ENCODE measurements at places on chromosomes 2 and 18.

- no peak for DNase-seq
These were observed 33.8 kb upstream of the ACYP2 start for GRCh38 chr2:54081574-54081973.

- DNase-seq, result no peak
These were observed 134.3 kb downstream of the RDH14 start for GRCh38 chr2:18426174-18426573.

DNA sequence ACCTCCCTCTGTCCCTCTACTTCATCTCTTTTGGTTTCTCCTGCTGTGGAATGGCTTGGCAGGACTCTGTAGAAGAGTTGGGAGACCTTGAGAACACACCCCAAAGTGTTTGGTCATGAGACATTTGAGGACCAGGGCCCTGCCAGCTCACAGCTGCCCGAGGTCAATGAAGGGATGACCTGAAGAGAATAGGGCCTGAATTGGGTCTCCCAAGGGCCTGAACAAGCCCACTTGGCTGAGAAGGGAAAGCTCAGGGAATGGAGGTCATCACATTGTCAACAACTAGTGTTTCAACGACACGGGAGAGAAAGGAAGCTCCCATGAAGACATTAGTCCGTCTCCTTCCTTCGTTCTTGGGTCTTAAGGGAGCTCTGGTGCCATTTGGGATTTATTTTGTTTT lies 52.8 kb downstream of the TTC32 start:
- DNase-seq, result no peak

DNA sequence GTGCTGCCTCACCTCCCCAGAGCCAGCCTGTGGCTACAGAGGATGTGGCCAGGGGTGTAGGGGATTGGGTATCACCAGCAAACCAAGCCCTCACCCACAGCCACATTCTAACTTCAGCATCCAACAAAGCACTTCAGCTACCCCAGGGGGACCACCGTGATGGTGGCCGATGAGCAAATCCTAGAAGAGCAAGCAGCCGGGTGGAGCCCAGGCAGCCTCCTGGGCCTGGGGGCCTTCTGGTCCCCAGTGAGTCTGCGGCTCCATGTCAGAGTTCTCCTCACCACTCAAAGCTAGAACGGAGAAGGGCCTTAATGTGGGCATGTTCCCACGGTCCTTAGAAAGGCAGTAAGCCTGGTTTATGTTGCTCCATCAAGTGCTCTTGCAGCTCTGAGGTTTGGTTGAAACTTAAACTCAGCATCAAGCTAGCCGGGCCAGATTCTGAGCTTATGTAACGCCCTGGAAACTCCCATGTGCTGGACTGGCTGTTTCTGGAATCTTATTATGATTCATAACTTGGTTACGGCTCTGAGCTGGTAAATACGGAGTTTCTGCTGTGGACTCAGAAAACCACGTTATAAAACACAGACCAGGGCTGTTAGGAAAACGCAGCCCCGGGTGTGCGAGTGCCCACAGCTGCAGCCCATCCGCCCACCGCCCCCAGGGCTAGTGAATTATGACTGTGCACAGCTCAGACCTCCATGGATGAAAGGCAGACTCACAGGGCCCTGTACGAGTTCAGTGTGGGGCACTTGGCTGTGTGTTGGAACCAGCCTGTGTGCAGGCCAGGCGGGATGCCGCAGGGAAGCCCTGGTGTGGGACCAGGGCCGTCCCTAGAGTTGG lies 99.8 kb downstream of the SEPTIN10 start:
- DNase-seq, result no peak

DNA sequence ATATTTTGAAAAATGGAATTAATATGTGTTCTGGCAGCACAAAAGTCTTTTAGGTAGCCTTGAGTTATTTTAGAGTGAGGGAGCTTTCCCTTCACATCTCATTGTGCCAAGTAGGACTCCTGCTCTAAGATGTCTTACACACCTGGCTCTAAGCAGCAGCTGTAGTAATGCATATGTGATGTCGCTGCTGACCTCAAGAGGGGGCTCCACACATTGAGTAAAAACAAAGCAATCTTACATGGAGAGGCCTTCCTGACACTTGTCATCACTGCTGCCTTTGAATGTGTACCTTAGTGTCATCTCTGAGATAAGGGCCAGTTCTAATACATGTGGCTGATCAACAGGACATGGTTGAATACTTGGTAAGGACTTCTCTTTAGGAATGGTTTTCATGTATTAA lies 75.8 kb downstream of the ACTR3 start:
- no peak for DNase-seq

- no peak for DNase-seq
These were observed 21.9 kb downstream of the APLF start for GRCh38 chr2:68489282-68489681.

DNA sequence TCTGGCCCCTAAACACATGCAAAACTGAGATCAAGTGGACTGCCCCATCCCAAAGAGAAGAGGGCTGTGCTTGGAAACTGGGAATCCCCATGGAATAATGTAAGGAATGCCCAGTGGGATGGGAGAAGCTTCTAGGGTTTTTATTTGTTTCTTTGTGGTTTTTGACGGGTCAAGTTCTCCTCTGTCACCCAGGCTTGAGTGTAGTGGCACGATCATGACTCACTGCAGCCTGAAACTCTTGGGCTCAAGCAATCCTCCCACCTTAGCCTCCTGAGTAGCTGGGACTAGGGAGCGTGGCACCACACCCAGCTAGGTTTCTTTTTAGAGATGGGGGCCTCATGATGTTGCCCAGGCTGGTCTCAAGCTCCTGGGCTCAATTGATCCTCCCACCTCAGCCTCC lies 101.7 kb upstream of the ZSWIM2 start:
- DNase-seq, result no peak

- DNase-seq, result no peak
These were observed 73.8 kb downstream of the TRABD2A start for GRCh38 chr2:84807063-84807485.

GRCh38 chr2:78768016-78768415 lies 257.5 kb upstream of the REG3G start:
- no peak for DNase-seq

DNA sequence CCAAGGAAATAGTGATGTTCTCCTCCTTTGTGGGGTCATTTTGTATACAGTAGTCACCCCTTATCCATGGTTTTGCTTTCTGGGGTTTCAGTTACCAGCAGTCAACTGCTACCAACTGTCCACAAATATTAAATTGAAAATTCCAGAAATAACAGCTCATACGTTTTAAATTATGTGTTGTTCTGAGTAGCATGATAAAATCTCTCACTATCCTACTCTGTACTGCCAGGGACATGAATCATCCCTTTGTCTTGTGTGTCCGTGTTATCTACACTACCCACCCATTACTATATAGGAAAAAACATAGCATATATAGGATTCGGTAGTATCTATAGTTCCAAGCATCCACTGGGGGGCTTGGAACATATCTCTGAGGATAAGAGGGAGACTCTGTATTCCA lies 120.9 kb upstream of the DCC start:
- DNase-seq, result no peak

DNA sequence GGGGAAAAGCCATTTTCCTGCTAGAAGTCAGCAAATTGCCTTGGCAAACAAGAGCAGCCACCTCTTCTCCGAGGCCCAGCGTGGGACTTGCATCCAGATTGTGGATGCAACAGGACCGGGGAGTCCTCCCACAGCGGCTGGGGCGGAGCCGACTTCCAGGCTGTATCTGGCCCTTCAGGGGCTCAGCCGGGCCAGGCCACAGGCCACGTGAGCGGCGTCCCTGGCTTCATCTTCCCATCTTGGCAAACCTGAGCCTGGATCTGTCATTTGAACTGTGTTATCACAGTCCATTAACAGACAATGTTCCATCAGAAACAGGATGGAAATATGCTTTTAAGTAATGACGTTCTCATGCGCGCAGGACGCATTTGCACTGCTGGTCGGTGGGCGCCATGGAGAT lies 483.5 kb upstream of the SALL3 start:
- DNase-seq, result no peak

DNA sequence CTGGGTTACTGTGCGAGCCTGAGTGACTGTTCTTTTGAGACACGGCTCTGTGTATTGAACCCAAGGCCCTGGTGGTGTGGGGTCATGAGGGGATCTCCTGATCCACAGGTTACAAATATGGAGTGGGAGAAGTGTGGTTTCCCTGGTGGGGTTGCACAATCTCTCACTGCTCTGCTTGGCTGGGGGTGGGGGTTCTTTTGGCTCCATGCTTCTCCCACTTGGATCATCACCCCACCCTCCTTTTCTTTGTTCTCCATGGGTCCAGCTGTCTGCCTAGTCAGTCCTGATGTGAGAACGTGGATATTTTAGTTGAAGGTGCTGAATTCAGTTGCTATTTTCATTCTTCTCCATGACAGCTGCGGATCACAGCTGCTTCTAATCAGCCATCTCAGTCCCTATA lies 37.8 kb downstream of the AGPS start:
- DNase-seq, result no peak

DNA sequence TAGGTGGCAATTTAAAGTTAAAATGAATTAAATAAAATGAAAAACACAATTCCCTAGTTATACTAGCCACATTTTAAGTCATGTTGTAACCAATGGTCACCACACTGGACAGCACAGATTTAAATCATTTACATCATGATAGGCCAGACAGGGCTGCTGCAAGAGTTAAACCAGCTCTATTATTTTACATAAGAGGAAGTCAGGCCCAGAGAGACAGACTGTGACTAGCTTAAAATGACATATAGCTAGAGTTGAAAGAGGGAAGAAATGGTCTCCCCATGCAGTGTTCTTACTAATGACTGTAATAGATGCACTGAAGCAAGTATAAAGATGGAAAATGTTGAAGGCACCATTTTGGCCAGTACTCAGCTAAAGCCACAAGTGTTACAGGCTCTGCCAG lies 69.6 kb downstream of the SLC66A3 start:
- no peak for DNase-seq

GRCh38 chr18:40055262-40055661 lies 1899.8 kb upstream of the PIK3C3 start:
- DNase-seq, result no peak

DNA sequence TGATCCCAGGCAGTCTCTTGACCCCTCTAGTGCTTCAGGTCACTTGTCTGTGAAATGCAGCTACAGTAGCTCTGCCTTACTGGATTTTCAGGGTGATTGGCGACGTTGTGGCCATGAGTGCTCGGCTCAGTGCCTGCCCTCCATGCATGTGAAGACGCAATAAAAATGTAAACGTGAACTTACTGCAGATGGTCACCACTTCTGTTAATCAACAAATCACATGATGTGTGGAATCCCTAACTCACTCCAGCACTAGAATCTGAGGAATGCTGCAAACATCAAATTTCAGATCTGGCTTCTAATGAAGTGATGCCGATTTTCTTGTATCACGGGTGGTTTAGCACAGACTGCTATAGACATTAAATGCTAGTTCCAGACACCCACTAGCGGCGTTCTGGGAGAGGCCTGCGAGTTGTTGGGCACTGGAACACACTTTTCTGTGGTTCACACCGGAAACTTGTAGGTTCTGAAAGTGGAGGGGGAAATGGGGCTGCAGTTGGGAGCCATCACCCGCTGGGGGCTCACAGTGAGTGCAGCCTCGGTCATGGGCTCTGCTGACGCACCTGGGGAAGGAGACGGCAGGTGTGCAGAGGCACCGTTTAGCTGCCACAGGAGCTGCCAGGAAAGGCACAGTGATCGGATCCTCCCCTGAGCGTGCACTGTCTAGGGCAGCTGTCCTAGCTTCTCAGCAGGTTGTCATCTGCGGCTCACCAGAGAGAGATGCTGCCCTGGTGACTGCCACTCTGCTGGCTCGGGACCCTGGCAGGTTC lies 6.5 kb downstream of the CNDP1 start:
- no peak for DNase-seq

DNA sequence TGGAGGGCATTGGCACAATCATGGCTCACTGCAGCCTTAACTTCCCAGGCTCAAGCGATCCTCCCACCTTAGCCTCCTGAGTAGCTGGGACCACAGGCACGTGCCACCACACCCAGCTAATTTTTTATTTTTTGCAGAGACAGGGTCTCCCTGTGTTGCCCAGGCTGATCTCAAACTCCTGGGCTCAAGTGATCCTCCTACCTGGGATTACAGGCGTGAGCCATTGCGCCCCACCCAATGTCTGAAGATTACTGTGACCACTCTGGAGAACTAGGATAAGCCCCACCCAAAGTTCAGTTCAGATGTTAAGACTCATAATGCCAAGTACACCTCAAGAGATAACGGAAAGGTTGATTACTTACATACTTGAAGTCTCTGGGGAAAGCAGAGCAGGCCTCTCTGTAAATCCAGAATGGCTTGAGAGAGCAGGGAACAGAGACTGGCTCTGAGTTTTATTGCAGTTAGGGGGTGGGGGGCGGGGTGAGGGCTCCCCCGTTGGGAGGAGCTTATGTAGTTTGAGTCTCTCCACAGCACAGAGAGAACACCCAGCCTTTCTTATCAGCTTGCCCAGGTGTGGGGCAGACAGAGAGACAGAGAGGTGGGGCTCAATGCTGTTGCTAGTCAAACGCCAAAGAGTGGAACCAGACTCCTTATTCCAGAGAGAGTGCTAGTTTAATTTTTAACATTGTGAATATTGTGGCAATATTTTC lies 26.5 kb upstream of the ERICH2 start:
- DNase-seq, result no peak

GRCh38 chr2:58899692-58900091 lies 658.6 kb upstream of the FANCL start:
- no peak for DNase-seq

DNA sequence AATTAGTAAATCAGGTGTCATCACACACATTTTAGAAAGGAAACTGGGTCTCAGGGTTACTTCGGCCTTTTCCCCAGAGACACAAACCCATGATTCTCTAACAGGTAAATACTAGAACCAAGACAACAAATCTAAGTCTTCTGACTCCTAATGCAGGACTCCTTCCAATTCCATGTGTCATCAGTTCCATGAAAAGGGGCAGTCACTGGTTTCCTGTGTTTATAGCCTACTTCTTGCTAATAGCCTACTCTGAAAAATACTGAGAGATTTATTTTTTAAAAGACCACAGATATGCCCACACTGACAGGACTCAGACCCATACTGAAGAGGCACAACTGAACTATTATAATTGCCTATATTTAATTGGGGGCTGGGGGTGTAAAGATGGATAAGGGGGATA lies 33.0 kb downstream of the RAB1A start:
- no peak for DNase-seq

GRCh38 chr2:190717764-190718651 lies 69.1 kb downstream of the NAB1 start:
- no peak for DNase-seq

- no peak for DNase-seq
These were observed at the start of gene FIGLA for GRCh38 chr2:70790136-70790828. Gene FIGLA (minus strand): TSS chr2:70790643. CDS start chr2:70790638, 5 bp downstream.

GRCh38 chr2:144097440-144098225 lies 422.3 kb downstream of the ZEB2 start:
- DNase-seq, result no peak

GRCh38 chr2:46074501-46074900 lies 222.7 kb upstream of the EPAS1 start:
- DNase-seq, result no peak

DNA sequence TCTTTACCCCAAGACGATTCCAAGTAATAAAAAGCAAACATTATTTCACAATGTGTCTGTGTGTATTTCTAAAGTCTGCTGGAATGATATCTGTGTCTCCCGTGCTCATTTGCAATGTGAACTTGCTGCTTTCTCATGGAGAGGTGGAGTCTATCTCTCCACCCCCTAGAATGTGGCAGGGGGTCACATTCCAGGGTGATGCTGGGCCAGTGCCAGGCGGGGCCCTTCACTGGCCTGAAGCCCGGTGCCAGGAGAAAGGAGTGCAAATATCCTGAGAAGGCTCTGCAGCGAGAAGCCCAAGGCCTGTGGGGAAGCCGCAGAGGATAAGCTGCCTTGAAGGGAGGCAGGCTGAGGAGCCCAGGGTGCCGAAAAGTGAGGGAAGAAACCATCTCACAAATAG lies 26.8 kb upstream of the LDLRAD4 start:
- DNase-seq, result no peak
